ENCODE measurements at places on chromosomes 11 and 22.

DNA sequence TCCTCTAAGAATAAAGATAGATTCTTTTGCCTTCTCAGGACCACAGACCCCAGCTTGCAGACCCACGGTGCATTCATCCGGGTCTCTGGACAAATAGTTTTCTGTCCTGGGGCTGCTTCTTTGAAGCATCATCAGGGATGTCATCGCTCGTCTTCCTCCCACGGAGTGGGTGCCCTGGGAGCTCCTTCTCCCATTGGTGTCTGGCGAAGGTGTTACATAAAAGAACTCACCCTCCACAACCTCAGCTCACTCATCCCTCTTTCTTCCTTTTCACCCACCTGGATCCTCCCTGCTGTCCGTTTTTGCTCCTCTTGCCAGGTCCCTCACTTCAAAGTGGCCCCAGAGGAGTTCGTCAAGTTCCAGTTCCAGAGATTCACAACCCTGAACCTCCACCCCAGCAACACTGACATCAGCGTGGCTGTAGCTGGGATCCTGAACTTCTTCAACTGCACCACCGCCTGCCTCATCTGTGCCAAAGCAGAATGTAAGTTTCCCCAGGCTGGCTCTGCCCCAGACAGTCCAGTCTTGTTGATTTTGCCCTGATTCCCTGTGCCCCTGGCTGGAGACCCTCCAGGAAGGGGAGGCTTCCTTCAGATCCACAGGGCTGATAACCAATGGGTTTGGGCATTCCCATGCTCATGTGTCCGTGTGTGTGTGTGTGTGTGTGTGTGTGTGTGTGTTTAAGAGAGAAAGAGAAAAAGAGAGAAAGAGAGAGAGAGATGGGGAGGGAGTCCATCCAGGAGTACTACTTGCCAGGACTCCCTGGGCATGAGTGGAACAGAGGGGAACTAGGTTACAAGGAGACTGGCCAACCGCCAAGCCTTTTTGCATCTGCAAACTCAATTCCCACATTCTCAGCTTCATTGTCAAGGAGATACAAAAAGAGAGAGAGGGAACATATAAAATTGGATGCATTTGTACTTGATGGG, 204.2 kb upstream of the TBCEL start:
- DNase-seq, result no peak

DNA sequence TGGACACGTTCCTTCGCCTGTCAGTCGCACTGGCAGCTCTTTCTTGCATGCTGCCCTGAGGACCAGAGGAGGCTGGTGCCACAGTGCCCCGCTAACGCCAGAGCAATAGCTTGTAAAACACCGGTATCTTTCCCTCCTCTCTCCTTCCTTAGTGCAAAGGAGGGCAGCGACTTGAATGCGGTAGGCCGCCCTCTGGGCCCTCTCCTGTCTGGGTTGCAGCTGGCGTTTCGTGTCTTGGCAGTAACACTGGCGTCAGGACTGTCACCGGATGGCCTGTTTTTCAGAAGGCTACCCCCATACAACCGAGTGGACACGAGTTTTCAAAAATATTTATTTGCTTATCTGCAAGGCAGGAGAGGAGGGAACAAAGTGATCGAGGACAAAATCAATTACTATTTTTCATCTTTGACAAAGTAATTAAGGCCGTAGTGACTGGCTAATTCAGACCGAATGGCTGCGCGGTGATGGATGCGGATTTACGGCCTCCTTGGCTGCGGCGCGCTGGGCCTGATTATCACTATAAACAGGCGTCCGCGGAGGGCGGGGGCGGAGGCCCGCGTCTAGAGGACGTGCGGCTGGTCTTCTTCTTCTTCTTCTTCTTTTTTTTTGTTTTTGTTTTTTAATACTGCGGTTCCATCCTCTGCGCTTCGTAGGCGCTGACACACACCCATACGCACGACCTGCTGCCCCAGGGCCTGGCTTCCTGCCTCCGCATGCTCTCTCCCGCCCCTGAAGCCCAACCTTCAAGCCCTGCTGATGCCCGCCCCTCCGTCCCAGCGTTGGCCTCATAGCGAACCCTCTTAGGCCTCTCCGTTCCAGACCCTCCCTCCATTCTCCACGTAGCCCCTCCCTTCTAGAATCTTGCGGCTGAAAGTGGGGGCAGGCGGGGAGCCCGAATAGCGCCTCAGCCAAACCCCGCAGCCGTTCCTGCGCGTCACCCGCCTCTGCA, 2.9 kb upstream of the SLC6A5 start:
- no peak for DNase-seq

DNA sequence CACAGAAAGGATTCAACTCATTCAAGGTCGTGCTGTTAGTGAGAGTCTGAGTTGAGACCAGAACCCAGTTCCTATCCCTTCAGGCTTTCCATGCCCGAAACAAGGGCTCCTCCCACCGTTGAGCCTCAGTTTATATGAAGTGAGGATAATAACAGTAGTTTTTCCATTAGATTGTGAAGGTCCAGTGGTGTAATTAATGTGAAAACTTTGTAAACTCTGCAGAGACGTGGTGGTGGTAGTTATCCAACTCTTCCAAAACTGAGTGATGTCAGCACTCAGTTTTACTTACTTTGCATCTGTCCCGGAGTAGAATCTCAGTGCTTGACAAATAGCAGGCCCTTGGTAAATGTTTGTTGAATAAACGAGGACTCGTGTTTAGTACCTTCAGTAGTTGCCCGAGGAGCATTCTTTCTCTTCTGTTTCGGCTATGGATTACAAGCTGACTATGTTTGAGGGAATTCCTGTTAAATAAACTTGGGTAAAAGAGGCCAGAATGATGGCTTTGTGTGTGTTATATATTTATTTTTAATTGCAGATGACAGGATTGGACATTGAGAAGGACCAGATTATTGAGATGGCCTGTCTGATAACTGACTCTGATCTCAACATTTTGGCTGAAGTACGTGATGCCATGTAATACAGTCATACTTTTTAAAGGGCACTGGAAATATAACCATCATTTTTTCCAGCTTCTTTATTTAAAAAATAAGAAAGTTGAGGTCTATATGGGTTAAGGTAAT, 1.0 kb downstream of the REXO2 start:
- DNase-seq, result no peak

- no peak for DNase-seq
These were observed 138.5 kb upstream of the NCAM1 start for GRCh38 chr11:112822478-112823274.

GRCh38 chr11:85589373-85589772, 37.8 kb downstream of the DLG2 start:
- no peak for DNase-seq

GRCh38 chr11:64001484-64002420, 15.5 kb downstream of the OTUB1 start:
- DNase-seq, result no peak

GRCh38 chr22:44721213-44721612, 19.2 kb downstream of the PRR5 start:
- no peak for DNase-seq

DNA sequence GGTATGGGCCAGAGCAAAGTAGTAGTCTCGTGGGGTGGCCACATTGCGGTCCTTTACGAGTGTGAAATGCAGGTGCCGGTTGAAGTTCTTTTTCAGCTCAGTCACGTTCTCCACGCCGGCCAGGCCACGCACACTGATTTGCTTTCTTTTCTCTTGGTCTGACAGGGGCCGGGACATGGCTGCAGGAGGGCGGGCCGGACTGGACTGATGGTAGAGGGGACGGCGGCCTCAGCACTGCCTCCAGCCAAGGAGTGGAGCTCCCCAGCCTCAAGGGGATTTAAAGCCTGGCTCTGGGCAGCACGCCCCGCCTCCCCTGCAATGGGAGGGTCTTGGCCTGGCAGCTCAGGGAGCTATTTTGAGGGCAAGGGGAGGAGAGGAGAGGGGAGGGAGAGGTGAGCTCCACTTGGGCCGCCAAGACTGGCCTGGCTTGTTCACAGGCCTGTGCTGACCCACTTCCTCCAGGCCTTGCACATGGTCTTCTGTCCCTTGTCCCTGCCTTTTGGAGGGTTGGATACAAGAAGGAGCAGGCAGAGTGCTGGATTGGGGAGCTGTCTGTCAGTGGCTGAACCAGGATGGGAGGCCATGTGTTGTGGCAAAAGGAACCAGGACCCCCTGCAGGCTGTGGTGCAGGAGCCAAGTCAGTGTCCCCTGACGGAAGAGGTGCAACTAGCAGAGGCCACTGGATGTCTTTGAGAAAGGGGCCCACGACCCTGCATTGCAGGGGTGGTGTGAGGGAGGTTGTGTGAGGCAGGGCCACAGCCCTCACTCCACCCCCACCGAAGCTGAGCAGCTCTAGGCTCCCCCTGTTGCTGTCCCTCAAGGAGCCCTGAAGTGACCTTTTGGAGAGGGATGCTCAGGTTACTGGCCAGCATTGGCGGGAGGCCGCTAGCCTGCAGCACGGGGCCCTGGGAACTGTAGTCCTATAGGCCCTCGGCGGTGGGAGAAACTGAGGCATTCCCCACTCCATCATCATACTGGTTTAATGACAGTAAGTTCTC, at the start of gene PYGM:
Gene PYGM (minus strand): TSS at position 253 of the 998 bp plus-strand sequence. CDS start 76 bp downstream, at position 177.
- peak; percentile 93 for DNase-seq

DNA sequence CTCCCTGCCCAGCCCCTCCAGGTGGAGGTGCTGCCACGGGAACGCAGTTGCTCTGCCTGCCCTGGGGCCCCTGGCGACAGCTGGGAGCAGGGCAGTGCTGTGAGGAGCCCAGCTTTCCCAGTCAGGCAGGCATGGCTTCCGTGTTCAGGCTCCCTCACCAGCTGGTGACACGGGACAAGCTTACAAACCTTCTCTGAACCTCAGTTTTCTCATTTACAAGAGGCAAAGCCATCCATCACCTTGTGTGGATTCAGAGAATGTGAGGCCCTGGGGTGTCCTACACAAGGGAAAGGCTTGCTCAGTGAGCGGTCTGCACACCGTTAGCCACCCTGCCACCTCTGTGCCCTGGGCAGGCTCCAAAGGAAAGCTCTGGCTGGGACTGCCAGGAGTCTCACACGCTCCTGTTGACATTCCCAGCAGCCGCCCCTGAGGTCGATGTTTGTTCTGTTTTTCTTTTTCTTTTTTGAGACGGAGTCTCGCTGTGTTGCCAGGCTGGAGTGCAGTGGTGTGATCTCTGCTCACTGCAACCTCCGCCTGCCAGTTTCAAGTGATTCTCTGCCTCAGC, 23.5 kb downstream of the SUN2 start:
- no peak for DNase-seq

- DNase-seq, result peak; percentile 90
These were observed 4.4 kb upstream of the PRR5 start for GRCh38 chr22:44697423-44698141.

GRCh38 chr11:1876361-1877063, 15.2 kb downstream of the PRR33 start:
- peak; percentile 85 for DNase-seq

- DNase-seq, result no peak
These were observed 8.3 kb upstream of the DCHS1 start for GRCh38 chr11:6663794-6664469.

DNA sequence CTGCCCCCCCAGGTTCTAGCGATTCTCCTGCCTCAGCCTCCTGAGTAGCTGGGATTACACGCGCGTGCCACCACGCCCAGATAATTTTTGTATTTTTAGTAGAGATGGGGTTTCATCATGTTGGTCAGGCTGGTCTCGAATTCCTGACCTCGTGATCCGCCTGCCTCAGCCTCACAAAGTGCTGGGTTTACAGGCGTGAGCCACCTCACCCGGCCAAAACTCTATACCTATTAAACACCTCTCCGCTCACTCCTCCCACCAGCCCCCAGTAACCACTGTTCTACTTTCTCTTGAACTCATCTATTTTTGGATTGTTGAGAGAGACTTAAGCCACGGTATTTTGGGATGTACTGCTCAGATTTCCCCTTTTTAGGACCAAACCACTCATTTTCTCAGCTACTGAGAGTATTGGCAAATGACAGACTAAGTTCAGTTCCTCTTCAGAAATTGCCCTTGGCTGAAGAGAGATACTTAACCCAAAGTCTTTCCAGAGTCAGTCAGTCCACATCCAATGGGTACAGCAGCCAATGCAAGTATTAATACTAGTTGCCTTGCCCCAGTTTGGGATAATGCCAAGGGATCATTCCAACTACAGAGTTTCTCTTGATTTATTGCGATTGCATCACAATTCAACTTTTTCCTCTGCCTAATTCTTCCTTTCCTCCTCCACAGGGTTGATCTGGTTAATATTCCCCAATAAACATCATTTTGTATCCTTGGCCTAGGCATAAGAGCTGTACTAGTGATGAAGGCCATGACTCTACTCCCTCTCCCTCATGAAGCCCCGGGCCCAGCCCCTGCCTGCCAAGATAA, 36.8 kb upstream of the CSTF3 start:
- DNase-seq, result no peak

DNA sequence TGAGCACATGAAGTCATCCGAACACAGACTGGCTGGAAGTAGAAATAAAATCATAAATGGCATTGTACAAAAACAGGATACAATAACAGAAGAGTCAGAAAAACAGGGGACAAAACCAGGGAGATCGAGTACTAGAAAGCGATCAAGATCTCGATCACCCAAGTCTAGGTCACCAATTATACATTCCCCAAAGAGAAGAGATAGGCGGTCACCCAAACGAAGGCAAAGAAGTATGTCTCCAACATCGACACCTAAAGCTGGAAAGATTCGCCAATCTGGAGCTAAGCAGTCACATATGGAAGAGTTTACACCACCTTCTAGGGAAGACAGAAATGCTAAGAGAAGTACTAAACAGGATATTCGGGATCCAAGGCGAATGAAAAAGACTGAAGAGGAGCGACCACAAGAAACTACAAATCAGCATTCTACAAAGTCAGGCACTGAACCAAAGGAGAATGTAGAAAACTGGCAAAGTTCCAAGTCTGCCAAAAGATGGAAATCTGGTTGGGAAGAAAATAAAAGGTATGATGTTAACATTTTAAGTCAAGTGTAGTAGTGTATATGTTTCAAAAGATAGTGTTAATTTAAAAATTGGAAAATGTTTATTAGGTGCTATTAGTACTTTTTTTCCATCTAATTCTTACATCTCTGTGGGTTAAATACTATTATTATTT, 9.4 kb downstream of the PCF11 start:
- no peak for DNase-seq

GRCh38 chr22:29454276-29454675, 15.9 kb downstream of the RFPL1 start:
- DNase-seq, result no peak
